Bronchial smooth muscle cell (primary cell): ENCODE measurements at places on chromosomes 12 and 14. TPM values are rescaled to one million over a fixed set of nuclear protein-coding genes. Genes with fewer than 3 reads are reported as not detected.

PPM1H gene
- 0.17 and 0.47 TPM in 2 replicates for total RNA-seq

LTBP2 gene
- total RNA-seq: 74.4 and 88.4 TPM in 2 replicates

GPR135 gene
- 0.94 and 1.7 TPM in 2 replicates for total RNA-seq

DTX1 gene
- total RNA-seq: 0.09 TPM in 1 of 2 replicates, not detected in the other

CNOT2 gene
- total RNA-seq: 92.0 and 175 TPM in 2 replicates

CGRRF1 gene
- total RNA-seq: 10.9 and 13.3 TPM in 2 replicates

ASCL1 gene
- total RNA-seq: not detected in 2 replicates

CCDC197 gene
- total RNA-seq: not detected in 2 replicates

TTC7B gene
- total RNA-seq: 13.1 and 13.2 TPM in 2 replicates

NANOG gene
- total RNA-seq: under 0.01 TPM in 1 of 2 replicates, not detected in the other

DDN gene
- total RNA-seq: under 0.01 TPM in 2 replicates

SRRM4 gene
- total RNA-seq: under 0.01 TPM in 1 of 2 replicates, not detected in the other

PPHLN1 gene
- total RNA-seq: 75.0 and 102 TPM in 2 replicates

TC2N gene
- 0.32 TPM in 1 of 2 replicates, not detected in the other for total RNA-seq

RTL1 gene
- total RNA-seq: under 0.01 TPM in 1 of 2 replicates, not detected in the other

MYBPC1 gene
- total RNA-seq: not detected in 2 replicates

SVOP gene
- total RNA-seq: not detected in 2 replicates

ACRBP gene
- total RNA-seq: 0.16 and 0.34 TPM in 2 replicates

LBHD2 gene
- total RNA-seq: not detected in 2 replicates

CLEC4C gene
- total RNA-seq: not detected in 2 replicates

IL31 gene
- not detected in 2 replicates for total RNA-seq

SPIC gene
- total RNA-seq: not detected in 2 replicates

GLS2 gene
- 0.09 and 0.16 TPM in 2 replicates for total RNA-seq

ACOT2 gene
- total RNA-seq: 19.3 and 35.3 TPM in 2 replicates

CDKN3 gene
- total RNA-seq: 7.4 and 13.9 TPM in 2 replicates

KCNJ8 gene
- 5.5 and 8.2 TPM in 2 replicates for total RNA-seq

RNF212B gene
- total RNA-seq: not detected in 2 replicates

STXBP6 gene
- total RNA-seq: 3.9 and 7.6 TPM in 2 replicates

ERP27 gene
- not detected in 2 replicates for total RNA-seq

SAMD15 gene
- 0.94 and 1.3 TPM in 2 replicates for total RNA-seq

MRPS35 gene
- 26.0 and 37.4 TPM in 2 replicates for total RNA-seq

L3HYPDH gene
- total RNA-seq: 28.5 and 31.2 TPM in 2 replicates

M6PR gene
- total RNA-seq: 290 and 296 TPM in 2 replicates

KCNA5 gene
- not detected in 2 replicates for total RNA-seq

SLC25A21 gene
- total RNA-seq: 0.17 and 0.63 TPM in 2 replicates

C14orf132 gene
- total RNA-seq: 32.0 and 35.3 TPM in 2 replicates

SMCO2 gene
- 0.09 TPM in 1 of 2 replicates, not detected in the other for total RNA-seq

KRT82 gene
- total RNA-seq: not detected in 2 replicates

CACNA2D4 gene
- total RNA-seq: 0.16 and 0.86 TPM in 2 replicates

GYS2 gene
- not detected in 2 replicates for total RNA-seq

KCNC2 gene
- total RNA-seq: not detected in 2 replicates

SLCO1B1 gene
- total RNA-seq: not detected in 2 replicates

KRT72 gene
- not detected in 2 replicates for total RNA-seq

CIROP gene
- 1.3 and 4.6 TPM in 2 replicates for total RNA-seq

PPFIA2 gene
- total RNA-seq: 0.09 and 0.95 TPM in 2 replicates

TAS2R10 gene
- total RNA-seq: 0.60 and 1.3 TPM in 2 replicates
